Foreskin keratinocyte (primary cell): ENCODE measurements at places on chromosomes 5 and 9. TPM values are rescaled to one million over a fixed set of nuclear protein-coding genes. Genes with fewer than 3 reads are reported as not detected.

DNA sequence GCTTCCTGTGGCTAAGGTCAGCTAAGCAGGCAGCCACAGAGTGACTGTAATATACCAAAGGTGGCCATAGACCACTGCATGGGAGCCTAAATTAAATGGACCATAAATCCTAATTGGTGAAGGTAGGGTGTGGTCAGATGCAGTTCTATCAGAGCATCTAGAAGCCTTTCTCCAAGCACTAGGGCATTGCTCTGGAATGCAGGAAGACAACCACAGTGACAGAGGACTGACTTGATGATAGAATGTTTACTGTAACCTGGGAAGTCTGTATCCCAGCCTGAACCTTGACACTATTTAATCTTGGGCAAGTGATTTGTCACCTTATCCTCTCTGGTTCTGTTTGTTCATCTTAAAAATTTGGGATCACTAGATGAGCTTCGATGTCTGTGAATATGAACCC lies 2.3 kb downstream of the FBXO38 start:
- peak; percentile 17 for DNase-seq

GRCh38 chr9:92978345-92978875 lies 31.1 kb downstream of the FGD3 start:
- DNase-seq = no peak

GRCh38 chr9:122821278-122821943 lies 7.0 kb downstream of the PDCL start:
- no peak for DNase-seq

GRCh38 chr5:136631186-136631585 lies 265.8 kb upstream of the TRPC7 start:
- DNase-seq = no peak

DNA sequence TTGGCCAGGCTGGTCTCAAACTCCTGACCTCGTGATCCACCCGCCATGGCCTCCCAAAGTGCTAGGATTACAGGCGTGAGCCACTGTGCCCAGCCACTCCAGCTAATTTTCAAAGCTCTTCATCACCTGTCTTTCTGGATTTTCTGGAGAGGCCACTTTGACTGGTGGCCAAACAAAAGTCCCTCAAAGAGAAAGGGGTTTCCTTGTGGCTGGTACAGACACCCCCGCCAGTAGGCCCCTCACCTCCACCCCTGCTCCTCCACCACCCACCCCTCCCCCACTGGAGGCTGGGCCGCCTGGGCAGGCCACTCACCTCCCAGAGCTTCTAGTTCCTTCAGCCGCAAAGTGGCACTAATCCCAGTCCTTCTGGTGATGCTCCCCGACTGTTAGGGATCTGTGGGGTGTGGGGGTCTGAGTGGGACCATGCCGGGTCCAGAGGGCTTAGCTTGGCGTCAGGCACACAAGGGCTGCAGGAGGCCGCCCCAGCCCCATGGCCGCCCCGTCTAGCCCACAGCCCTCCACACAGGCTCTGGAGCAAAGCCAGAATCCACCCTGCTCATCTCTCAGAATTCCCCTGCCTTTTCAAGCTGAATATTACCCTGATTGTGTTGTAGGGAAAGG lies 182.0 kb upstream of the IER5L start:
- DNase-seq = no peak

DNA sequence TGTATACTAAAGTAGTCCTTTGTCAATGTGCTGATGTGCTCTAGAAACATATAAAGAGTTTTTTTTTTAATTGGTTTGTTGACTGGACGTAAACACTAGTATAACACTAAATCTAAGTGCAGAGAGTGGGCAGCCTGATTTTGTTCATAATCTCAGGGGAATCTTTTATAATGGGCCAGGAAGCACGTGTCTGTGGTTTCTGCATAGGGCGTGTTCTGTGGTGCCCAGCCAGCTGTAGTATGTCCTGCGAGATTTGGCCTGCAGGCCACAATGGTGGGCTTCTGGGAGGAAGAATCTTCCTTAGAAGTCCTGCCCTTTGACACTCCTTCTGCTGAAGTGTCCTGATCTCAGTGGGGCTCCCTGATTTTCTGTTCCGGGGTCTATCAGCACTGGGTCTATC lies 49.0 kb upstream of the DHFR start:
- no peak for DNase-seq

GRCh38 chr5:120400356-120400755 lies 63.7 kb upstream of the PRR16 start:
- DNase-seq = no peak

- DNase-seq = no peak
These were observed 621.0 kb upstream of the ADAMTS16 start for GRCh38 chr5:4518903-4519672.

Gene FOXD4L5
- total RNA-seq = 0.03 and 0.07 TPM in 2 replicates
